Head of caudate nucleus (tissue), 42 donors: ENCODE measurements at places on chromosomes 16 and 17.

- no peak for DNase-seq
Observed at GRCh38 chr17:55601874-55602364, 90.7 kb upstream of the SMIM36 start.

- no peak for DNase-seq
Observed at GRCh38 chr17:65655706-65656105, 94.3 kb upstream of the AXIN2 start.

DNA sequence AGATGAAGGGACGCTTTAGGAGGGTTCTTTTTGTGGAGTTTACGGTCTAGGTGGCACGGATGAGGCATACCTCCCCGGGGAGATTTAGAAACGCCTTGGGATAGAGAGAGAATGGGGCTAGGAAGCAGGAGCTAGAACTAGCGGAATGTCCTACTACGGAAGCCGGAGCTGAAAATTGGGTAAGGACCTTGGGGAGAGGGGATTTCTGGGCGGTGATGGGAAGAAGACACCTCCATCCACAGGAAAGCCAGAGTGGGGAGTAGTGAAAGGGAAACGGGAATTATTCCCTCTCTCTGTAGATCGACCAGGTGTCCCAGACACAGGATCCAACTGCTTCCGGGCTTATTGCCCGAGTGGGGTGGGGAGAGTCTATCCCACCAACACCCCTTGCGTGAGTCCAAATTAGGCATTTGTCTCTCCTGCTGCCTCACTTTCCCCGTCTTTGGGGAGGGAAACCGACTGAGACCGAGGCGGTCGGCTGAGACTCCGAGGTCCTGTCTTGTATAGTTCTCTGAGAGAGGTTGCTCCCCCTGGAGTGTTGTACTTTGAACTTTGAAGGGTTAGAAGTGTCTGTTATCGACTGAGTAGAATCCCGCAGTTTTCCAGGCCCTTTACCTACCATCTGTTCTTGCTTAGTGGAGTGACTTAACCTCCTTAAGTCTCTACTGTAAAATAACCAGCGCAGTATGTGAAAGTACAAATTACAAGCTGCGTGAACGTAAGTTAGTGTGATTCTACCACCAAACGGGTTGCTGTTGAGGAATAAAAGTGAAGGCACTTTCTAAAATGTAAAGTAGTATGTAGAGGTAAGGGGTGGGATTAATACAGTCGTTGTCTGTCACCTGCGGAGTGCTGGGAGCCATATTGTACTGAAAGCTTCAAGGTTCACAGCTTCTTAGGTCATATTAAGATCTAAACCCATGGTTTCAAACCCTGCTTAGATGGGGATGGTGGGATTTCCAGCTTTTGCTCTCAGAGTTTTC is 1.0 kb downstream of the RSPRY1 start:
- peak; percentile 22 for DNase-seq

DNA sequence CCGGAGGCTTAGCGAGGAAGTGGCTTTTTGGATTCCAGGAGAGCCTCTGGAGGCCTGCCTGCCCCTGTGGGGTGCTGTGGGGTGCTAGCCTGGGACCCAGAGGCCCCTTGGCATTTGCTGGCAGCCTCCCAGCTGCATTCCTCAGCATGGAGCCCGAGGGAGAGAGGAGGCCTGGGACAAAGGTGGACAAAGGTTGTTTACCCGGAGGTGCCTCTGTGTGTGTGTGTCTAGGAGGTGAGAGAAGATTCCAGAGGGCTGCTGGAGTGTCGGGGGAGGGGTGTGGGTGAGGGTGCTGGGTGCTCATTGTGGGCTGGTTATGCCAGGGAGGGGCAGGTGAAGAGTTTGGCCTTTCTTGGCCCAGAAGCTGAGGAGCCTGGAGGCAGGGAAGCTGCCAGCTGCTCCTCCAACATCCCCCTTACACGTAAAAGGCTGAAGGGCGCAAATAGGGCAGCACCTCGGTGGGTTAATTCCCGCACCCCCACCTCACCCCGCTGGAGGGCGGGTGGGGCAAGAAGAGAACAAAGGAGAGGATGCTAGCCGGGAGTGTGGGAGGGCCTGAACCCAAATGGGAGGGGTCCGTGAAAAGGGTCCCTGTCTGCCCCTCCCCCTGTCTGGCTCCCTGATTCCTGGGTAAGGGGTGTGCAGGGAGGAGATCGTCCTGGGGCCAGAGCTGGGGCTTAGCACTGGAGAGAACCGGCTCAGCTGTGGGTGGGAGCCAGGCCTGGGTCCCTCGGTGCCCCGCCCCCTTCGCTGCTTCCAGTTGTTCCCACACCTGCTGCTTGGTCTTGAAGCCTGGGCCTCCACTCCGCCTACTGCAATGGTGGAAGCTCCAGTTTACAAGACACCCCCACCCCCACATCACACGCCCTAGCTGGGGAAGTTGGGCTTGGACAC is 9.9 kb downstream of the HEXIM2 start:
- DNase-seq: no peak
